NCI-H460 (cell line): ENCODE measurements at places on chromosomes 6 and 20. TPM values are rescaled to one million over a fixed set of nuclear protein-coding genes. Genes with fewer than 3 reads are reported as not detected.

- DNase-seq = no peak
Observed at GRCh38 chr6:158330016-158330415, 17.8 kb downstream of the TULP4 start.

ZC2HC1B gene
- not detected in 2 replicates for total RNA-seq

DNA sequence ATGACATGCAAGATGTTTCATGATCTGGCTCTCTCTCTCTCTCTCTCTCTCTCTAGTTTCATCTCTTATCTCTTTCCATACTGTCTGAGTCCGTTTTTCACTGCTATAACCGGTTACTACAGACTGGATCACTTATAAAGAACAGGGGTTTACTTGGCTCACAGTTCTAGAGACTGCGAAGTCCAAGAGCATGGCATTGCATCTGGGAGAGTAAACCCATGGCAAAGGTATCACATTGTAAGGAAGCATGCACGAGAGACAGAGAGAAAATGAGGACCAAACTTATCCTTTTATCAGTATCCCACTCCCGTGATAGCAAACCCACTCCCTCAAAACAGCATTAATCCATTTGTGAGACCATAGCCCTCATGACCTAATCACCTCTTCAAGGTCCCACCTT, 7.2 kb upstream of the AGPAT4 start:
- no peak for DNase-seq

KCNG1 gene
- 77.5 and 84.3 TPM in 2 replicates for total RNA-seq

DNA sequence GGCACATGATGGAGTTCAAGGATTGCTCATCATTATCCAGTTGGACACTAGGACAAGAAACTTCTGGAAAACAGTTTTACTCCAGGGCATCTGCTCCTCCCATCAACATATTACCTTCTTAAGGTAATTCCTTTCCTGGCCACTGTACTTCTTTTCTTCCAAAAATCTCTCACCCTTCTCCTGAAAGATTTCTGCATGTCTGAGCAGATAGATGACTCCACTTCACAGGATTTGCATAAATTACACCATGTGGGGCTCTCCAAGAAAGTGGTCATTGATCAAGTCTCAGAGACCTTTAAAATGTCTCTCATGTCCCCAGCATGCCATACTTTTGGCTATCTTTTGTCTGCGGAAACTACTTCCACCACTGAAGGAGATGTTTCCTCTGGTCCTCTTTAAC, 103.2 kb upstream of the TNFAIP3 start:
- no peak for DNase-seq

RNF39 gene
- total RNA-seq = not detected in 2 replicates

DNA sequence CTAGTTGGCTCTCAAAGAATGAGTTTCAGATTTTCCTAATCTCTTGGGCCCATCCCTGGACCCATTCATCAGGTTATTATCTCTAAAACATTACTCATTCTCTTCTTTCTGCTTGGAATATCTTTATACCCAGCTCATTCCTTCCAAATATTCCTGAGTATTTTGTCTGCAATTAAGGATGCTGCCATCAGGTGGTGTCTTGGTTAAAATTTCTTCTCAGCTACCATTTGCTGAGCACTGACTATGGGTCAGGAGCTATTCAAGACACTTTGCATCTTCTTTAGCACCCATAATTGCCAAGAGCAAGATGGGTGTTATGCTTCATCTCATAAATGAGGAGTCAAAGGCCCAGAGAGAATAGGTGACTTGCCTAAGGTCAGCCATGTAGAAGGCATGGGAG, 8.4 kb downstream of the SUN5 start:
- DNase-seq = no peak

DNA sequence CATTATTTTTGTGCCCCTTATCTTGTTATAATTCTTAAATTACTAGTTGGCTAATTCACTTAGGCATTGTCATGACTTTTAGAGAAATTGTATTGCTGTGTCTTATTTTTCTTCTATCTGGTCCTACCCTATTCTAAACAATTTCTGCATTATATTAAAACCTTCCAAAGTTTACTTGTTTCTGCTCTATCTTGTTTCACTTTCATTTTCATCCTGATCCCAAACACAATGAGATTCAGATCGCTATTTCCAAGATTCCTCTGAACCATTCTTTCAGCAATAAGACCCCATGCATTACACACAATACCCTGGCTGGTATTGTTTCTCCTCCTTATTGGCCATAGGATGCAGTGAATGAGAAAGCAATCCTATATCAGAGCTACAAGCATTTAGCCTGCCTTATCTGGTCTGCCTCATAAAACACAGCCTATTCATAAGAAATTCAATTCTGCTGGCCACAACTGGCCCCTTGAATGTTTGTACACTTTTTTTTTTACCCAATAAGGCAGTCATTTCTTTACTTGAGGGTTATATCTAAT, 69.9 kb upstream of the POU3F2 start:
- DNase-seq = no peak

DNA sequence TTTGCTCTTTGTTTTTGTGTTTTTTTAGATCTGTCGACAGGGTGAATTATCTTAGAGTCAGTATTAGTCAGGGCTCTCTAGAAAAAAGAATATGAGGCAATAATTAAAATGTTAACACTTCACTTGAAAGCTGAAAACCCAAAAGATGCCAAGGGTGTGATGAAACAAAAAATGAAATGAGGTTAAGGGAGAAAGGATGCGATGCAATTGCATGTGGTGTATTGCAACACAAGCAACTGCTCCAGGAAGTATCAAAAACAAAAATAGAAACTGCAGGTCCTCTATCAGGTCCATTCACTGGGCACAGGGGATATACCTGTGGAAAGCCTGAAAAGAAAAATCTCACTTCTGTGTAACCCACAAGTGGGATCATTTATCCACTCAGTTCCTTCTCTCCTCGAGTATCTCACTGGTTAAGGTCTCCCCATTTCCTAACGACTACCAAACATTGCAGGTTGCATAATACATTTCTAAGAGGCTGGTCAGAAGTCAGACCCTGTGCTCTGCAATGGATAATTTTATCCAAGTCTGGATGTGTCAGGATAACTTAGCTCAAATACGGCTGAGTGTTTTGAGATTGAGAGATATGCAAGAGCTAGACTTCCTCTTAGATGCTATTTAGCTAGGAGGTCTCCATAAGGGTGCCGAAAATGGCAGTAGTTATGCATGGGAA, 257.7 kb upstream of the GJE1 start:
- no peak for DNase-seq

- DNase-seq = no peak
Observed at GRCh38 chr6:169142538-169142844, 111.2 kb downstream of the THBS2 start.

TENT5A gene
- total RNA-seq = 94.4 and 108 TPM in 2 replicates

CGAS gene
- total RNA-seq = 12.4 and 12.6 TPM in 2 replicates

DNA sequence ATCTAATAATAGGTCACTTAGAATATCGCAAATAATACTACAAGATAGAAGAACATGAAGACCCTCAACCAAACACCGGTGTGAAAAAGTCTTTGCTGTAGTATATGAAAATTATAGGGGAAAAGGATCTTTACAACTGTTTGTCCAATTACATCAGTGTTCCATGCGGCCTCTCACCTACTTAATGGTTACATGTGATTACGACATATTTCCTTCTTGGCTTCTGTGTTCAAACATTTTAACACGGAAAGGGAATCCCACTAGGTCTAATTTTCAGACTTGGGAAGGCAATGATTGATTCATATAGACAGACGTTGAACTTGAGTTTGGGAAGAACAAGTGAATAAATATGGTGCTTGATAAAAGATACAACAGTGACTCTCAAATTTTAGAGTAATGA, 273.4 kb downstream of the KIF16B start:
- no peak for DNase-seq

KIF25 gene
- not detected in 2 replicates for total RNA-seq

GRCh38 chr6:16420715-16421461, 182.5 kb downstream of the GMPR start:
- DNase-seq = peak; percentile 68

ARMC2 gene
- 1.6 and 3.1 TPM in 2 replicates for total RNA-seq

PCMT1 gene
- 79.5 and 86.6 TPM in 2 replicates for total RNA-seq

DNA sequence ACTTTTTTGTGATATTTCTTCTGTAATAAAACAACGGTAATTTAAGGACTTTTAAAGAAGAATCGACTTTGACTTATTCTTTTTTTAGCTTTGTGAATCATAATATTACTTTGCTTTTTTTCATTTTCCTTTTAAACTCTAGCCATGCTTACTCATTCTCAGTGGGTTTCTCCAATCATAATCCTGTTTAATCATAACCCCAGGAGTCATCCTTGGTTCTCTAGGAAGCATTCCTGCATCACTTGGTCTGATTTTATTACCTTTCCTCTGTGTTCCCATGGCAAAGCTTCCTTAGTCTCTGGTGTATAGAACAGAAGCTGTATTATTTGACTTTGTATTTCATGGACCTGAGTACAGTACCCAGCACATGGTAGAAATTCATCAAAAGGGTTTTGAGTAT, 223.5 kb downstream of the CDKAL1 start:
- DNase-seq = no peak

DNA sequence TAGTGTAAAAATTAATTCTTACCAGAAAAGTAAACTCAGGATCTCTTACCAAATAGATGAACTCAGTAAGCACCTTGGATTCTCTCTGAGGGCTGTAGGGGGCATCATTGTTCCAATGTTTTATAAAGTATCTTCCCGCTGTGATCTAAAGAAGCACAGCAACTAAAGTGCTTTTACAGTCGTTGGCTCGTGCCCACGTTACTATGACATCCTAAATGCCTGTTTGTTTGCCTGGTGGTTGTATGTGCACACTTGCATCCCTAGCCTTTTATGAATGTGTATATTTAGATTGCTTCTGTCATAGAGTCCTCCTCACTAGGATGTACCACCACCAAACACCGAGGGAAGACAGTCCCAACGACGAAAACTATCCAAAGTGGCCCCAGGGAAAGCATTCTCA, 34.5 kb downstream of the SLX4IP start:
- peak; percentile 71 for DNase-seq

DNA sequence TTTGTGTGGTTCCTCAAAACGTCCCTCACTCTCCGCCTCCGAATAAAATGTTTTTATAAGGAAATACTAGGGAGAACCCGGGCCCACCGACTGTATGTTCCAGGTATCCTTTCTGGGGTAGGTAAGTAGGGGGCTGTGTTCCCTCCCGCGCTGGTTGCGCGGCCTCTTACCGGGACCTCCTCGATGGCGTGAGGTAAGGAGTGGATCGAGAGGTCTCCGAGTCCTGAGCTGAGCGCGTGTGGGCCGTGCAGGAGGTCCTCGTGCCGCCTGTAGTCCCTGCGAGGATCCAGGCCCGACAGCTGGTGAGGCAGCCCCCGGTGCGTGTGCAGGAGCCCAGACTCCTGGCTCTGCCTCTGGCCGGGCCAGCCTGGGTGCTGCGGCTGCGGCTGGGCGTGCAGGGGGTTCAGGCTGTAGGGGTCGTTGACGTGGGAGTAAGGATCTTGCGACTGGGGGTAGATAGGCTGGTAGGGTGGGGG, 5.1 kb downstream of the TFAP2A start:
- DNase-seq = no peak

LAMA5 gene
- total RNA-seq = 169 and 171 TPM in 2 replicates

LPIN3 gene
- total RNA-seq = 6.8 and 7.6 TPM in 2 replicates

- DNase-seq = no peak
Observed at GRCh38 chr6:90082847-90083246, 188.6 kb downstream of the GJA10 start.

DNA sequence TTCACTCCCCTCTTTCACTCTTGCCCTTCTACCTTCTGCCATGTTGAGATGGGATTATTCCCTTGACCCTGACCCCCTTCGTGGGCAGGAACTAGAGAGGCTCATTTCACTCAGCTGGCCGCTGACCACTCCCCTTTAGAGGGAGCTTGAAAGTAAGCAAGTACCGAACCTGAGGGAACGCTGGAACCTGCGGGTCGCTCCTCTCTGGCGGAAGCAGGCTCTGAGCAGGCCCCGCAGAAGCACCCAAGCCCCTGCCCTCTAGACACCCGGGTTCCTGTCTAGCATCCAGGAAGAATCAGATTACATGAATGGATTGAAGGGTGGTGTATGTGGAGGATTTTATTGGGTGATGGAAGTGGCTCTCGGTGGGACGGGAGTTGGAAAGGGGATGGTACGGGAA, 11.9 kb upstream of the MYCT1 start:
- DNase-seq = no peak

GRCh38 chr6:52300489-52300931, 16.0 kb upstream of the MCM3 start:
- DNase-seq = no peak

DNA sequence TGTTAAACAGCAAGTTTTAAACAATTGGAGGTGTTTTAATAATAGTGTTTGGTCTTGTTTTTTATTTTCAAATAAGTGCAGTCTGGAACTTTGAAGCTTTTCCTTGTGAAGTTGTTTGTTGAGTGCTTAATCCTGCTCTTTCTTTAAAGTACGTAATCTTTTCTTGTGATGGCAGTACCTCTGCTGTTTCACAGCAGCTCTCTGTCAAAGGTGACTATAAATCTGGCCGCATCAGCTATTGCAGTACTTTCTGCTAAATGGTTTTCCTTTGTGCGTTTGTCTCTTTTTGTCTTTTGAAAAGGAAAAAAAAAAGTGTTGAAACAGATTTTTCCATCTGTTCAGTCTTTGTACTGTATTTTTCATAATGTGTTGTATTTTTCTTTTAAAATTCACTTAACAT, 12.7 kb downstream of the STXBP5 start:
- DNase-seq = no peak

CFAP206 gene
- total RNA-seq = 0.26 and 0.40 TPM in 2 replicates

GRCh38 chr6:147389463-147389862, 119.0 kb upstream of the SAMD5 start:
- DNase-seq = no peak

- DNase-seq = no peak
Observed at GRCh38 chr6:107416145-107416544, 43.2 kb downstream of the PDSS2 start.

DNA sequence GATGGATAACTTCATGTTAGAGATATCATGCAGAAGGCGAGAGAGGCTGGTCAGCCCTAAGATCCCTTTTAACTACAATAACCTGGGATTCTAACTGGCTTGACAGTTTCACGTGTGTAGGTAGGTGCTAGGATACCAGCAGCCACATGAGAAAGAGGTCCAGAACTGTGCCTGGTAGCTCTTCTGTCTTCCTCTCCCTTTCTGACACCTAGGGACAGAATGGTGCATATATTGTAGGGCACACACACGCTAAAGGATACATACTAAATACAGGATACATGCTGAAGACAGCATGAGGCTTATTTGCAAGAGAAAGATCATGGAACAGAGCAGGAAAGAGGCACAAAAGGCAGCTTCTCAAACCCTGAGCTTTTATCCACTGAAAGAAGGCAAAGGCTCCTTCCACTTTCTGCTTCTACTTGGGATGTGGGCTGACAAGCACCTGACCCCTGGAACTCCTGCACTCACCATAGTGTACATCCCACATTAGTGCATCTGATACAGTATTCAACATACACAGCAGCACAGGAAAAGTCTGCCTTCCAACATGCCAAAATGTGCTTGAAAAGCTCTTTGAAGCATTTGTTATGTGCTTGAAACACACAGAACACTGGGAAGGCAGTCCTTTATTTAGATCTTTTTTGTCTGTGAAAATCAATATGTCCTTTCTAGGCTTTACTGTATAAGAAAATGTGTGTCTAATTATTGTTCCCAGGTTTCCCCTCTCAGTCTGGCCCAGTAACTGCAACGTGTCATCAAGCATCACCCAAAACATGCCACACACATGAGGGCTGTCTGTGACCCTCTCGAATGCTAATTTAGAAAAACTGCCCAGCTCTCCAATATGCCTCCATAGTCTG, 3.2 kb downstream of the SLC22A23 start:
- no peak for DNase-seq
